ENCODE measurements at places on chromosomes 2 and 18.

GRCh38 chr2:173955004-173955403, 10.2 kb downstream of the SP3 start:
- no peak for DNase-seq

DNA sequence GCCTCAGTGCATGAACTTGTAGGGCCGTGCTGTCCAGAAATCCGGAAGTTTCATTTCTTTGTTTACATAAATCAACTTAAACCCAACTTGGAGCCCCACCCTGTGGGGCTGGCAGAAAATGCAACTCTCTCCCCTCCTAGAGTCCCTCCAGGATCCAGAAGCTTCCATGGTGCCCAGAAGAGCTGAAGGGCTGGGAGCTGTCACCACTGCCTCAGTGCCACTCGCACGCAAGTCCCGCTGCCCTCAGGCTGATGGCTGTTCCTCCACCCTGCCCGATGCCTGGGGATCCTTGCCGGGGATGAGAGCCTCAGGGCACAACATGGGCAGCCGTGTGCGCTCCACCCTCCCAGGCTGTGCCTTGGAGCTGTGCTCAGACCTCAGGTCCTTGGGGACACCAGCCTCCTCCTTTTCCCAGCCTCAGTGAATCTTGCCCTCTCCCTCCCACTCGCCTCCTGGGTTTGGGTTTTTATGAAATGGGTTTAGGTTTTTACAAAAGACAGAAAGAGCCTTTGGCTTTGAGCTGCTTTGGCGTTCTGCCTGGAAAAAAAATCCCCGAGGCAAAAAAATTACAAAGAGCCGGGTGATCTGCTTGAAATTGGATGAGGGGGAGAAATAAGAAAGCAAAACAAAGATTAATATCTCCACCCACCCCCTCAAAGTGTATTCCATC, 155.2 kb downstream of the TWIST2 start:
- no peak for DNase-seq

- DNase-seq, result no peak
Observed at GRCh38 chr2:98212092-98213000, 125.4 kb downstream of the VWA3B start.

GRCh38 chr2:25938345-25938744, 44.0 kb downstream of the KIF3C start:
- no peak for DNase-seq
